Ureter (tissue), 1 donor: ENCODE measurements at places on chromosomes 1 and 21.

- no peak for DNase-seq
Measured at GRCh38 chr1:182688436-182689205, 4.2 kb upstream of the RGS8 start.

DNA sequence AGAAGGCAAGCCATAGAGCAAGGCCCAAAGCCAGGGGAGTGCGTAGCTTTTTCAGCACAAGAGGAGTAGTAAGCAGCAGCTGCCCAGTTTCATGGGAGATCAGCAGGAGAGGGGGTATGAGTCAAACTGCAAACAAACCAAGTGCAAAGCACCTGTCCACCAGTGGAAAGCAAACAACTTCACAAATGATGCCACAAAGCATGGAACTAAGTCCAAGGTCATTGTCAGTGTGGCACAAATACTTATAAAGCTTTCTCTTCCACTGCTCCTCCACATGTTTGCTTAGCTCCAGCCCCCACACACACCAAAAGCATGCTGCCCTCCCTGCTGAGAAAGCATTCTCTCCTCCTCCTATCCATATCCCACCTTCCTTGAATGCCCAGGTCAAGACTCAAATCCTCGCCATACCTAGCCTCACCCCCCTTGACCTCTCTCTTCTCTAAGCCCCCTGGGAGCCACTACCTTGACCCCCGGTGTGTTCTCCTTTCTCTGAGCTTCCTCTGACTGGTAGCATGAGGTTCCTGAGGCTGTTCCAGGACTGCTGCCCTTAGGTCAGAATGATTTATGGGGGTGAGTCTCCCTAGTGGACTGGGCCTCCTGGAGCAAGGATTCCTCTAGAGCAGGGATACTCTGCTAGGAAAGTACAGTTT, 70.4 kb downstream of the DMAP1 start:
- DNase-seq: no peak

DNA sequence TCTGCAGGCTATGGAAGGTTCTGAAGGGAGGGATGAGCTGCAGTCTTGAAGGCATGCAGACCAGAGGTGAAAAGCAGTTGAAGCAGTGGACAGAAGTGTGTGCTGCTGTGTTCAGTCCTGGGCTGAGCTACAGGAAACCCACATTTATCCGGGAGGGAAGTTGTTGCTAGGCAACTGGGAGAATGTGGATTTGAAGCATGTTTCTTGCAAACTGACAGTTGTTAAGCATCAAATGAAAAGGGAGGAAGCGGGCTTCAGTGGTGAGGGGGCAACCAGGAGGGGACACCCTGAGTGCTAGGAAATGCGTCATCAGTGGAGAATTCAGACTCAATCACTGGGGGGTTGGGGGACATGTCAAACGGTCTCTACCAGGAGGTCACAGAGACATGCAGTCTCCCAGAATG, 28.7 kb downstream of the ABCA4 start:
- no peak for DNase-seq

DNA sequence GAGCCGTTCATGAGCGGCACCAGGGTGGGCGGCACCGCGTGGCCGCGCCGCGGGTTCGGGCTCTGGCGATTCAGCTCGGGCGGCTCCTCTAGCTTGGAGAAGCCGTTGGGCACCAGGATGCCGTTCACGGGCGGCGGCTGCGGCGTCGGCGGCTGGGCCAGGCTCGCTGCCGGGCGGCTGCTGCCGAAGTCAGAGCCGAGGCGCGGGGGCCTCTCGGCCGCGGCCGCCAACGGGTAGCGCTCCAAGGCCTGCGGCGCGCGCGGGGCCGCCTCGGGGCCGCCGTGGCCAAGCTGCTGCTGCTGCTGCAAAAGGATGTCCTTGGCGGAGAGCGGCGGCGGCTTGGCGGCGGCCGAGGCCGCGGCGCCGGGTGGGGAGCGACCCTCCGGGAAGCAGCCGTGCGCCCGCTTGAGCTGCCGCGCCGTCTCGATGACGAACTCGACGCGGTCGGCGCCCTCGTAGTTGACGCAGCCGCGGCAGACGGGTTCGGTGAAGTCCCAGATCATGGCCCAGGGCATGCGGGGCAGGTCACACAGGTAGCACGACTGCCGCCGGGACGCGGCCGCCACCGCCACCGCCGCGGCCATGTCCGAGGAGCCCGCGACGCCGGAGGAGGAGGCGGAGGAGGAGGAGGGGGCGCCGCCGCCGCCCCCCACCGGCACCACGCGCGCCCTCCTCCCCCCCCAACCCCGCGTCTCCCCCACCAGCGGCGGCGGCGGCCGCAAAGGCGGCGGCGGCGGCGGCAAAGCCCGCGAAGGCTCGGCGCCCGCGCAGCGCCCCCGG, 877 bp downstream of the IRF2BP2 start:
- no peak for DNase-seq

DNA sequence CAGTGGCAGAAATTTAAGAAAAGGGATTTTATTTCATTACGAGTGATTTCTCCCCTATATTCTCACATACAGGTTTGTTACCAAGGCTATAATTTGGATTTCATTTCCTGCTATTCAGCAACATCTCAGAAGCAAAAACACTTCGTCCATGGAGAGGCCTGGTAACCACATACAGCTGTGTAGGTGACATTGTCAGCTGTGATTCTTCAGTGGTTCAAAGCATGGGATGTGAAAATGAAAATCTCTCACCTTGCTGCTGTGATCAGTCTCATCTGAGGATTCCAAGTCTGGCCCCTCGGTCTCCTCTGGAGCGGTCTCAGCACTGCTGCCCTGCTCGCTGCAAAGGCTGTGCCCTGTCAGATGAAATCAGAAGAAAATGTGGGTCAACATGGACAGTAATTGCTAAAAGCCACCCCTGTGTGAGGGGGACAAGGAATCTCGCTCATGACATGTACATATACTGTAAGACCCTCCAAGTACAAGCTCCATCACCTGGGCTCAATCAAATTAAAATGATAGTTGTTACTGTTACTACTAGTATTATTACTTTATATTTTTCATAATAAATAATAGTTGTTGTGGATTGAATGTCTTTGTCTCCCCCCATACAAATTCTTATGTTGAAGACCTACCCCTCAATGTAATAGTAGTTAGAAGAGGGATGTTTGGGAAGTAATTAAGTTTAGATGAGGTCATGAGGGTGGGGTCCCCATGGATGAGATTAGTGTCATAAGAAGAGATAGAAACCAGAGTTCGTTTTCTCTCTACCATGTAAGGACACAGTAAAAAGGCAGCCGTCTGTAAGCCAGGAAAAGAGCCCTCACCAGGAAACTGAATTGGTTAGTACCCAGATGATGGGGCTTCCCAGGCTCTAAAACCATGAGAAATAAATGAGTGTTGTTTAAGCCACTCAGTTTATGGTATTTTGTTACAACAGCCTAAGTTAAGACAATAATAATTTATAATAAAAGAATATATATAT, 126.7 kb upstream of the KRTAP19-8 start:
- DNase-seq: no peak

DNA sequence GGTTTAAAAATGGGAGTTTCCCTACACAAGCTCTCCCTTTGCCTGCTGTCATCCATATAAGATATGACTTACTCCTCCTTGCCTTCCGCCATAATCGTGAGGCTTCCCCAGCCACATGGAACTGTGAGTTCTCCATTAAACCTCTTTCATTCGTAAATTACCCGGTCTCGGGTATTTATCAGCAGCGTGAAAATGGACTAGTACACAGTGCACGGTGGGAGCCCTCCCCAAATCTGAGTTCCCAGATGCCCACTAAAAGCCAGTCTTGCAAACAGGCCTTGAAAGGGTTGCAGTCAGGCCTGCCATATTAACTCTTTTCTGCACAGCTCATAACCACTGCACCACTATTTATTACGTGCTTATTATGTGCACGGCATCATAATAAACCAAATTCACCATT, 400.9 kb downstream of the PRDM2 start:
- no peak for DNase-seq

GRCh38 chr1:84504580-84505492, 1.4 kb upstream of the SPATA1 start:
- DNase-seq: no peak

DNA sequence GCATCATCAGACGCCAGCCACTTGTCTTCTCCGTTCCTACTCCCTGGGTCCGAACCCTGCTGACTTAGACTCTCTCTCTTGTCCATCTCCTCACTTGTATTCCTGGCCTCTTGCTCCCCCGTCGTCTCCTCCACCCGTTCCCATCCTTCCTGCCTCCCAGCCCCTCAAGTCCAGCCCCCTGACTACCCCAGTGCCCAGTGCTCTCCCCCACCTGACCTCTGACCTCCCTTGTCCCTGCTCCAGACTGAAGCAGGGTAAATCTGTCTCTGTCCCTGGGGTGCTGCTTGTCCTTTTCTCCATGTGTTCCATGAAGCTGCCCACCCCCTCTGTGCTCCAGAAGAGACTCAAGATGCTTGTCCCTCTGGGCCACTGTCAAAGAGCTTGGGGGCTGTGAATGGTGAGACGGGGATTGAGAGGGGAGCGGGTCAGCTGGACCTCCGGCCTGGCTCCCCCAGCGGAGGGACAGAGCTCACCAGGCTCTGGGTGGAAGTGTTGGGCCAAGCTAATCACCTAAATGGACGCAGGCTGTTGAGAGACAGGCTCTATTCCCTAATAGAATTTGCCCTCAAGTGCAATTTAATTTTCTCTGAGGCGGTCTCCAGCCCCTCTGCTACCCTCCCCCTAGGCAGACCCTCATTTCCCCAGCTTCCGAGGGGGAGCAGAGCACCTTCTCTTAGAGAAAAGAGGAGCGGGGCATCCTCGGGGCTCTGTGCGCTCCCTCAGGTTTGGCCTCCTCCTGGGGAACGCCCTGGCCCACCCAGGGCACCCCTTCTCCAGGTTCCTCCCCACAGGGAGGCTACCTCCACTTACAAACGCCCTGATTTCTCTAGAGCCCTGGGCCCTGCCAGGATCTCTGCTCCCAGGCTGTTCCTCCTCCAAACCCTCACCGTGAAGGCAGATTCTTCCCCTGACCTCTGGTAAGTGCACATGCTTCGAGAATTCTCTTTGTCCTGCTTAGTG, 11.0 kb upstream of the LHX4 start:
- DNase-seq: no peak

GRCh38 chr1:60874718-60875117, 207.6 kb upstream of the NFIA start:
- no peak for DNase-seq

DNA sequence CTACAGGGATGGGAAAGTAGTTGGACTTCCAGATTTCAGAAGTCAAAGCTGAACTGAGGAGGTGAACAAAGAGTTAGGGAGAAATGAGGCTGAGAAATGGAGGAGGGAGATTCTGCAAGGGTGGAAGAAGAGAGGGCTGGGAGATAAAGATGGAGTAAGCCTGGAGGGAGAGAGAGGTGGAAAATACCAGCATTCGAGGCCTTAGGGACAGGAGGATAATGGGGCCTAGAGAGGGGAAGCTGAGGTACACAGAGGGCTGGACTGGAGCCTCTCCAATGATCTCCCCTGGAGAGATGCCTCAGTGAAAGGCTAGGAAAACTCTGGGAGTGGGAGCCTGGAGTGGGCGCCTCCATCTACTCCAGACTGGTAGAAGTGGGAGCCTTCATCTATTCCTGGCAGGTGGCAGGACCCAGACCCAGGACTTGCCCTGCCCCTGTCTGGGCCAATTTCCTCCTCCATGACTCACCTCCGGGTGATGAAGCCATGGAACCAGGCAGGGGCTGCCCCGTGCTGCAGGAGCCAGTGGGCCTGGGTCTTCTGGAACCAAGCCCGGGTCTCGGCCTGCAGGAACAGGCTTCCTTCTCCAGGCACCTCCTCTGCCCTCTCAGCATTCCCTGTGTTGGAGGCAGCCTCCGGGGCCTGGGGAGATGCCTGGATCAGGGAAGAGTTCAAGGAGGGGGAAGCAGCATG, 1.9 kb downstream of the SH2D2A start:
- DNase-seq: no peak

DNA sequence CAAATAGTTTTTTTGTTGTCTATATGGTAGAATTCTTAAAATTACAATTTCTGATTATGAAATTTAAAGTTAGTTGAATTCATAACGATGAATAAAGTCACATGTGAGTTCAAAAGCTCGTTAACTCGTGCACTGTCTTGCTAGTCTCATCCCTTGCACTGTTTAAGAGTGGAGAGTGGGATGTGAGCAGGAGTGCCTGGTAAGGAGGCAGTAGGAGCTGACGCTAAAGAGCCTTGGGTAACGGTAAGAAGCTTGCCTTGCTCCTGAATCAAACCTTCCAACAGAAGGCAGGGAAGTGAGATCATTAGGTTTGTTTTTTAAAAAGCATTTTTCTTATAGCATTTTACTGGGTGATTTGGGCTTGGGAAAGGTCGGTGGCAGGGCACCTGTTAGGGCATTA, 2.3 kb upstream of the FASLG start:
- DNase-seq: no peak

DNA sequence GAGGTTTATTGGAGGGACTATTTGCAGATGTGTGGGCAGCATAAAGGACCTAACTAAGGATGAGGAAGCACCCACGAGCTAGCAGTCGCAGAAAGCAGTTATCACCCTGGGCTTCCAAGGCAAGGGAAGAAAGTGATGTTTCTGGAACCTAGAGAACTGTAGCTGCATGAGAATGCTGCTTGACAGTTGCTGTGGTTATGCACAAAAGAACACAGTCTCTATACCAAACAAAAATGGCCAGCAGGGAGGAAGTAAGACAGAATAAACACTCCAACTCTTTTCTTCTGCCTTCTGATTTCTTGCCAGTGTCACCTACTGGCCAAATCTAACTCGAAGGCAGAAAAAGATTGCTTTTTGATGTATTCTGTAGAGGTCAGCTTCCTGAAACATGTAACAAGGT, 190.2 kb downstream of the RASAL2 start:
- no peak for DNase-seq

DNA sequence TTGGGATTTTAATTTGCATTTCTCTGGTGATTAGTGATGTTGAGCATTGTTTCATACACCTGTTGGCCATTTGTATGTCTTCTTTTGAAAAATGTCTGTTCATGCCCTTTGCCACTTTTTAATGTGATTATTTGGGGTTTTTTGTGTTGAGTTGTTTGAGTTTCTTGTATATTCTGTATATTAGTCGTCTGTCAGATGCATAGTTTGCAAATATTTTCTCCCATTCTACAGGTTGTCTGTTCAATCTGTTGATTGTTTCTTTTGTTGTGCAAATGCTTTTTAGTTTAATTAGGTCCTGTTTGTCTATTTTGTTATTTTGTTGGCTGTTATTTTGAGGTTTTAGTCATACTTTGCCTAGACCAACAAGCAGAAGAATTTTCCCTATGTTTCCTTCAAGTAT, 164.0 kb upstream of the CXADR start:
- no peak for DNase-seq

DNA sequence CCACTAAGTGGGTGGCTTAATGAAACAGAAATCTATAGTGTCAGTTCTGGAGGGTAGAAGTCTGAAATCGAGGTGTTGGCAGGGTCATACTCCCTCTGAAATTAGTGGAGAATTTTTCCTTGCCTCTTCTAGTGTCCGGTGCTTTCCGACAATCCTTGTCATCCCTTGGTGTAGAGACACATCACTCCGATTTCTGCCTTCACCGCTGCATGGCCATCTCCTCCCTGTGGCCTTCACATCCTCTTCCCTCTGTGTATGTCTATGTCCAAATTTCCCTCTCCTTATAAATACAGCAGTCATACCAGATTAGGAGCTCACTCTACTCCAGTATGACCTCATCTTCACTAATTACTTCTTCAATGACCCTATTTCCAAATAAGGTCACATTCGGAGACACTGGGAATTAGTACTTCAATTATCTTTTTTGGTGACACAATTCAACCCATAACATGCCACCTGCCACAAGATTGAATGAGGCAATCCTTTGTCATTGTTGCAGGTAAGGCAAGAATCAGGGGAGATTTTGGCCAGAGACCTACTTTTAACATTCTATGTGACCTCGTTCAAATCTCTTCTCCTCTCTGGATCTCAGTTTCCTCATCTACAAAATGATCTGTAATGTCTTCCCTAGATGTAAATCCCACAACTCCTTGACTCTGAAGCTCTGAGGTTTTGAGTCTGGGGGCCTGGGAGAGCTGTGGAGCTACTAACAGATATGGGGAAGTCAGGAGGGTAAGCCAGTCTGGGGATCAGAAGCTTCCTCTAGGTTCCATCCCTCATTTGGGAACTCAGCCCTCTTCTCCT, 16.1 kb downstream of the NAV1 start:
- DNase-seq: no peak
